Adipocyte (in vitro differentiated cells): ENCODE measurements at places on chromosomes 6 and 20.

DNA sequence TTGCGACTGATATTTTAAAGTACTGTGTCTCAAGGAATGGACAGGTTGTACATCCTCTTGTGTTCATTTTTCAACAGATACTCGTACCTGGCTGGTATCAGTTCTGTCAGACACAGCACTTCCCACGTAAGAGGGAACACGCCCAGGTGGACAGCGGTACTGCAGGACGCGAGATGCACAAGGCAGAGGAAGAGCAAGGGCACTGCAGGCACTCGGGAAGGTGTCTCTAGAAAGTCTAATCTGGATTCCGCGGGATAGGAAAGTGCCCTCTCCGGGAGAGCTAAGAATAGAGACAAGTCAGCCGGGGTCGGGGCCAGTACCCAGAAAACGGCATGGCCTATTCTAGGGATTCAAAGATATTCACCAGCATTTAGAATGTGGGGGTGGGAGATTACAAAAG lies 94.2 kb upstream of the MBOAT1 start:
- no peak for DNase-seq

- DNase-seq, result no peak
Measured at GRCh38 chr6:120918137-120918536, 416.1 kb downstream of the TBC1D32 start.

- no peak for DNase-seq
Measured at GRCh38 chr6:130696806-130697205, 130.4 kb upstream of the SMLR1 start.

DNA sequence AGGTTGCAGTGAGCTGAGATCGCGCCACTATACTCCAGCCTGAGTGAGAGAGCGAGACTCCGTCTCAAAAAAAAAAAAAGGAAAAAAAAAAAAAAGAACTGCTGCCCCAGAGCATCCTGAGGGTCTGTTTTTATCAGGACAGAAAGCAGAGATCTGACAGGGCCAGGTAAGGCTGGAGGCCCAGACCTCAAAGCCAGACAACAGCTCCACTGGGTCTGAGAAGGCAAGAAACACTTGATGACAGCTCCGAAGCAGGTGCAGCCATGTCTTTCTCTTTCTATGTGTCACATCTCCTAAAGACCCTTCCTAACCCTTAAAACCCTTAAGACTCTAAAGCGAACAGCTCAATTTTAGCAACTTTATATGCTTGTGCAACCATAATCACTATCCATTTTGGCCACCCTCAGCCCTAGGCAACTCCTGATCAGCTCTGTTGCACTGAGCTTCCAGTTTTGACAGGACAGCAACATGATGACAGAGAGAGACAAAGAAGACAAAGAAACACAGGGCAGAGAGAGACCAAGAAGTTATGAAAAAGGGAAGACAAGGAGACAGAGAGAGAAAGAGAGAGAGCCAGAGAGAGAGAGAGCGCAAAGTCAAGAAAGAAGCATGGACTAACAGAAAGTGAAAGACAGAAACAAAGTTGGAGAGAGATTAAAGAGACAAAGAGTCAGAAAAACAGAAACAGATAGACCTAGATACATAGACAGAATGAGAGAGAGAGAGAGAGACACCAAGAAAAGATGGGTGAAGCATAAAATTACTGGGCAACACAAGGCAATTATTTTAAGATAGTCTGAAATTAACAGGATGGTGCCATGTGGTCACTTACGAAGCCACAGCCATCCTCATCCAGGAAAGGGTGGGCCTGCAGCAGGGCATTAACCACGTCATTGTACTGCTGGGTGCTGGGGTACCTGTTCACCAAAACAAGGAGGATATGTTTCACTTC lies 39.2 kb downstream of the SAMD3 start:
- DNase-seq, result no peak

DNA sequence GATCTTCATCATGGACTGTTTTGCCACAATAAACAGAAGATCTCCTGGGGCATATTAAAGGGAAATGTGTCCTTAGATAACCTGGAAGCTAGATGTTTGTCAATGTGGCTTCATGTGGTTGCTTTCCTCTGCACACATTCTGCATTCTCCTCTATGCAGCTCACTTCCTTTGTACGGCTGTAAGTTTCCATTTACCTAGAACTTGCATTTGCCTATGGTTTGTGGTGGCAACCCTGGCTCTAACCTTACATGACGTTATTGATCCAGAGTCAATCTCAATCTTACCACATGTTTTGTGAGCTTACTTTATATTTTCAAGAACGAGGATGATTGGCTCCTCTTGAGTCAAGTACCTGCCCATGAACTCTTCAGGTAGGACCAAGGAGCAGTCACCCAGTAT lies 863.1 kb downstream of the MAFB start:
- DNase-seq, result no peak

- DNase-seq, result no peak
Measured at GRCh38 chr6:38507173-38507572, 132.6 kb downstream of the BTBD9 start.

- peak; percentile 49 for DNase-seq
Measured at GRCh38 chr6:88855541-88856147, 107.8 kb downstream of the RNGTT start.

- DNase-seq, result no peak
Measured at GRCh38 chr20:59613861-59614260, 9.5 kb downstream of the PHACTR3 start.

GRCh38 chr6:139117734-139118133 lies 17.1 kb upstream of the HECA start:
- DNase-seq, result peak; percentile 18

DNA sequence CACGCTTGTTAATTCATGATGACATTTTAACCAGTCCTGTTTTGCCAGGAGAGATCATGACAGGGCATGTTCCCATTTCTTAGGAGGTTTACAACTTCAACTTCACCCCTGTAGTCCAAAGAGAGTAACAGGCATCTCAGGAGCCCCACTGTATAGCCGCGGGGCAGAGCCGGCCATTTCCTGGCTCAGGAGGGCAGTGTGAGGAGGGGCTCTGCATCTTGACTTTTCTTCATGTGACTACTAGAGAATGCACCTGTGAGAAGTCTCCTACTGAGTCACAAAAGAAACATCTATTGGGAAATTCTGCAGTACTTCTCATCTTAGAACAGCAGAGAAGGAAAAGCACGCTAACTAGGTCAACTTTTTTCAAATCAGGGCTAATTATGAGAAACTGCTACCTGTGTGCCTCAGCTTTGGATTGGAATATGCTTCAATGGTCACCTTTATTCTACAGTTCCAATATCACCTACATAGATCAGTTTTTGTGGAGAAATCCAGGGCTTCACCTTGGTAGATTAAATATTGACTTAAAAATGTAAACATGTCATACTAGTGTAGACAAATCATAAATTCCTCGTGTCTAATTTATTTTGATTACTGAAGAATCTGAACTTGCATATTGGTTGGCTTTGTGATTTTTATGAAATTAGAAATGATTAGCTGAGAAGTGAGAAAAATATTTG lies 28.6 kb upstream of the SIM1 start:
- DNase-seq, result no peak

DNA sequence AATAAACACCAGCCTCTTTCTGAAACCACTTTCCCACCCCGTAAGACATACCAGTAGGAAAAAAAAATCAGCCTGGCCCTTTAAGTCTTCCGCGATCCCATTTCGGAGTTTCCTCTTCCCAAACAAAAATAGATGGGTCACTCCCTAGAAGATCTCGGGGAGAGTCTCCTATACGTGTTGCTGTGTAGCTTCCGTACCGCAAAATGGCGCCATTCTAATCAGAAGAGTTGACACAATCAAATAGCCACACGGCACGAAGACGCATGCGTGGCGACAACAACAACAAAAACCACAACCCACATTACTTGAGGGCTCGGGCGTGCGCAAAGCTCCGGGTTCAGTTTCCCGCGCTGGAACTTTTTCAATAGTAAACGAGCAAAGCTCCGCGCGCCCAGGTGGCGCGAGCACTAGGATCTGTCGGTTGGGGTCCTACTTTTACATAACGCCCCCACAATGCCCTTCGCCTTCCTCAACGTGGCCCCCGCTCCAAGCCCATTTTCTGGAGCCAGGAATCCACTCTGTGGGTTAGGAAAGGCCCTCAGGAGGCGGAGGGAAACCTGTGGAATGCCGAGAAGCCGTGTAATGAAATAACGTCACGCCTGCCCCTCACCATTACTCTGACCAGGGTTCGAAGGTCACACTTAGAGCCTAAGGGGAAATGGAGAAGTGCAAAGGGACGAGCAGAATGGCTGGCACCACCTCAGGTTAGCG lies at the start of gene GPANK1:
Gene GPANK1, minus strand, starts transcription at position 208 of the 711 bp plus-strand sequence. CDS start 519 bp downstream, outside the sequence.
- peak; percentile 96 for DNase-seq

- DNase-seq, result peak; percentile 37
Measured at GRCh38 chr20:25081065-25081729, 744 bp downstream of the VSX1 start.

- peak; percentile 94 for DNase-seq
Measured at GRCh38 chr6:16681260-16681873, 79.9 kb downstream of the ATXN1 start.

- no peak for DNase-seq
Measured at GRCh38 chr6:1593958-1594314, 15.8 kb upstream of the FOXC1 start.

DNA sequence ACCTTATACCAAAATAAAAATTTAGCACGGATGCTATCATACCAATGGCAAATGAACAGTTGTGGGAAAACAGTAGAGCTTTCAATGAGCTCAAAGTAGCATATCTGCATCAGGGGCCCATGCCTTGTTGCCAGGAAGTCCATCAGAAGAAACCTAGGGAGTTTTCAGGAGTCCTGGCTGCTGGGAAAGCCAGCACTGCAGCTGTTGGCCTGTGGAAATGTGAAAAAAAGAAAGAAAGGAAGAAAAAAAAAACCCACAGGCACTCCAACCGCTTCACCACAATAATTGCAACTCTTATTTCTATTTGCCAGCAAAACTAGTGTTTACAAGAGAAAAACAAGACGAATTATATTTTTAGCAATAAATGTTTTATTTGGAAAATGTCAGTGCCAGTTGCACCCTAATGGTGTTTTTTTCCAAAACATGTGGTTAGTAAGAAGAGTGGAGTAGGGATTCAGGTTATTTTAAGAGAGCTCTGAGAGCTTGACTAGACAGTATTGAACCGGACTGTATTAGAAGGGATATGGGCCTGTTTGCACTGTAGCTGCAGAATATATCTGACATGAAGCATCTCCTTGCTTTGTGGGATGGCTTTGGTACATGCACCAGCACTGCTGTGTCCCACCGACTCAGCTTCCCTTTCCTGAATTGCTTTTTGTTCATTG lies 137.3 kb downstream of the CCDC170 start:
- DNase-seq, result no peak

DNA sequence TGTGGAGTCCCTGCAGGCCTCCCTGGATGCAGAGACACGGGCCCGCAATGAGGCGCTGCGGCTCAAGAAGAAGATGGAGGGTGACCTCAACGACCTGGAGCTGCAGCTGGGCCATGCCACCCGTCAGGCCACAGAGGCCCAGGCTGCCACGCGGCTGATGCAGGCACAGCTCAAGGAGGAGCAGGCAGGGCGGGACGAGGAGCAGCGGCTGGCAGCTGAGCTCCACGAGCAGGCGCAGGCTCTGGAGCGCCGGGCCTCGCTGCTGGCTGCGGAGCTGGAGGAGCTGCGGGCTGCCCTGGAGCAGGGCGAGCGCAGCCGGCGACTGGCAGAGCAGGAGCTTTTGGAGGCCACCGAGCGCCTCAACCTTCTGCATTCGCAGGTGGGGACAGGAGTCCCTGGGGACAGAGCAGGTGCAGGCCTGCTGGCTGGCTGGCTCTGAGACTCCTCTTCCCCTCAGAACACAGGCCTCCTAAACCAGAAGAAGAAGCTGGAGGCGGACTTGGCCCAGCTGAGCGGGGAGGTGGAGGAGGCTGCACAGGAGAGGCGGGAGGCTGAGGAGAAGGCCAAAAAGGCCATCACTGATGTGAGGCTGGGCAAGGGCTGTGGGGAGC lies 44.7 kb downstream of the MYH7B start:
- DNase-seq, result no peak

- peak; percentile 77 for DNase-seq
Measured at GRCh38 chr6:130843575-130844320, 16.5 kb downstream of the SMLR1 start.

DNA sequence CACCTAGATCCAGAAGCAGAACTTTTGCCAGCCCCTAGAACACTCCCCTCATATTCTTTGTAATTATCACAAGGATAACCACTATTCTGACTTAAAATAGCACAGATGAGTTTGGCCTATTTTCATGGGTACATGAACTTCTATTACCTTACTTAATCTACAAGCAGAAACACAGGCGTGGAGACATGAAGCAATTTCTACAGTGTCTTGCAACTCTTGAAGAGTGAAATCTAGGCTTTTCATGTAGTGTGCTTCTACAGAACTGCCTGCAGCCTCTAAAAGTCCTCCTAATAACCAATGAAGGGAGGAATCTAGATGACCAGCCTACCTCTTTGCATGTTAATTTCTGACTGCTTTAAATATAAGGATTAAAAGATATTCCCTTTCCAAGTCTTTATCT lies 82.7 kb downstream of the EPM2A start:
- DNase-seq, result no peak

- no peak for DNase-seq
Measured at GRCh38 chr6:40293460-40294185, 293.5 kb downstream of the LRFN2 start.

- DNase-seq, result peak; percentile 27
Measured at GRCh38 chr20:47125508-47125757, 230.8 kb downstream of the EYA2 start.

DNA sequence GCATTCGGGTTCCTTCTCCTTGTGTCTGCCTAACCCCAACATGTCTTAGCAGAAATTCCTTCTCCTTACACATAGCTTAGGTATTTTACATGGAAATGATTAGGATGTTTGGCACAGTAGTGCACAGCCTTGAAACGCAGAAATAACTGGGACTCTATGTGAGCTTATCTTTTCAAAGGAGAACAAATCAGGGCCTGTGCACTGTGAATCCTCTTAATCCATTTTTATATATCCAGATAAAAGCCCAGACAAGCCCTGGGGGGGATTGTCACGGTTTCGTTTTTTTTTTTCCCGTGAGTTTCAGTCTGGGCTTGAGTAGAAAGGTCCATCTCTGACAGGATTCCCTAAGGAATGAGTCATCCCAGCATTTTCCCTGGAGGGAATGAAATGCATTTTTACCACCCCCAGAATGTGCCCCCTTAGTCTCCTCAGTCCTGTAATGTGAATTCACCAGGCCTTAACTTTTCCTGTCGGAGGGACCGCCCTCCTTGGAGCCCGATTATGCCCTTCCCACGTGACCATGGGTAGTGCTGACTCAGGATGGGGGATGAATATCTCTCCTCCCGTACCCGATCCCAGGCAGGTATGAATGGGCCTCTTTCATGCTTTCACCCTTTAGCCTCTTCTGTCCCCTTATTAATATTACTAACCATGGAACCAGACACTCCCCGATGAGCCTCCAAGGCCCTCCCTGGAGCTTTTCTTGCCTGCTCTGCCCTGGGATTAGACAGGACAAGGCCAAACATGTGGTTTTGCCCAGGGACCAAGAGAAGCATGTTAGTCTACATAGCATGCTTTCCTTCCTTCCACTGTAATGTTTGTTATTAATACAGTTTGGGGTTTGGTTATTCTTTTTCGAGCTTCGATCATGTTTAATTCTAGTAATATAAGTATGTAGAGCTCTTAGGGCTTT lies 23.9 kb upstream of the NAA20 start:
- peak; percentile 86 for DNase-seq
